ENCODE measurements at places on chromosomes 13 and 19.

DNA sequence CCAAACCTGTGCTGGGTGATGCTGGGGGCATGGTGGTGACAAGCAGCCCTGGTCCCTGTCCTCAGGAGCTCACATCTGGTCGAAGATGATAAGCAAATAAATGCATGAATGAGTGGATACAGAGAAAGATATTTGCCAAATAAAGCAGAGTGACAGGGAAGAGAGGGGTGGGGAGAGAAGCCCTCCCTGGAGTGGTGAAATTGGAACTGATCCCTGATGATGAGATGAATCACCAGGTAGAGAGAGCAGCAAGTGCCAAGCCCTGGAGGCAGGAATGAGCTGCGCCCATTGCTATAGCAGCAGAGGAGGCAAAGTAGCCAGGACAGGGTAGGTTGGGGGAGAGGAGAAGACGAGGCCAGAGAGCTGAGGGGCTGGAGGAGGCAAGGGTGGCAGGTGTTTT is 13.7 kb downstream of the FXYD5 start:
- no peak for DNase-seq

DNA sequence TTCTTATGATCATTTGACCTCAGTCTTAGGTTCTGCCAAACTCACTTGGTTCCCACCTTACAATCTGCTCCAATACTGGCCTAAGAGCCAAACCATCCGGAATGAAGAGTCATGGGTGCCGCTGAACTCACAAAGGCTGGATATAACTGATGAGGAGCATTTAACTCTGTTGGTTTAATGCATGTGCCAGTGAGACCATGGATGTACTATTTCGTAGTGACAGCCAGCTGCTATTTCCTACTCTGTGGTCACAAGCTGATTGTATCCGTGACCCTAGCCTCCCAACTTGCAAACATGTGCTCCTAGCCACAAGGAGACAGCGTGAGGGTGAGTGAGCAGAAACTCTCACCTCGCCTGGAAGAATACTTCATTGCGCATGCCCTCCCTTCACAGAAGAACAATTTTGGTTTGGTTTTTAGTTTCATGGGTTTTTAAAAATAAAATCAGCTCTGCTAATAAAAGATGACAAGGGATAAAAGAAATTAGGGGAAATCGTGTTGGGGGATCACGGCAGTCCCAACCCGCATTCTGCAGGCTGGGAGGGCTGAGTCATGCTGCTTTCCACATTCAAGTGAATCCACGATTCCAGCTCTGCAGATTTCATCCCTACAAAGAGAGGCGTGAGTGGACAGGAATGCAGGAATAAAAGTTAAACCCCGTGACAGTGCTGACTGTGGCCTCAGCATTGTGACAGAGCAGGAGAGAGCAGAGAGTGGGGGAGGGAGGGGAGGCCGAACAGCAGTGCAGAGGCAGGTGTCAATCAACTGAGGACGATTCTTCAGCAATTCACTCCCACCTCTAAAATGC is 66.8 kb upstream of the RAP2A start:
- DNase-seq = peak; percentile 45

DNA sequence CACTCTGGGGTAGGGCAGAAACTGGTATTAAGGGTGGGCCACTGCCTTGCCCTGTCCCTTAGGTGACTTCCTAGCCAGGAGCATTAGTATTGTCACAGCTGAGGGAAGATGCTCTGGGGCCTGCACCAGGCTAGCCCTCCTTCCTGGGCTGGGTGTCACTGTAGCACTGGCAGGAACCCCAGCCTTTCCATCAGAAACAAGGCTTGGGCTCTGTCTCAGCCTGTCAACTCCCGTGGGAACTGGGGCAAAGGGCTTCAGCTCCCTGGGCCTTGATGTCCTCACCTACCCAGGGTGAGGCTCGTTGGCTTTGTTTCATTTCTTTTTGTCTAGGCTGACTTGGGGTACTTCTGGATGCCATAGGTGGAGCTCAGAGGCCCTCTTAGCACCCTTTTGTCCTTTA is 18.0 kb downstream of the PAF1 start:
- DNase-seq = no peak

DNA sequence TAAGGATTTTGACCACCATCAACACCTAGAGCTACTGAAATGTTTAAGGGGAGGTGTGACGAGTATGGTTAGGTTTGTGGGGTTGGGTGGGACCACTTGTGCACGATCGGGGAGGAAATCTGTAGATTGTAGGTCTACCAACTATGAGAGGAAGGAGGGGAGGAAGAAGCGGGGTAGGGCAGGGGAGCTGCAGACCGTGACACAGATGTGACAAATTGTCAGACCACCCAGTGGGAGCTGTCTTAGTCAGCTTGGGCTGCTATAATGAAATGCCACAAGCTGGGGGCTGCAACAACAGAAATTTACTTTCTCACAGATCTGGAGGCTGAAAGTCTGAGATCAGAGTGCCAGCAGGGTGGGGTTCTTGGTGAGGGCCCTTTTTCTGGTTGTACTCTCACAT is 62.2 kb upstream of the ARGLU1 start:
- no peak for DNase-seq

DNA sequence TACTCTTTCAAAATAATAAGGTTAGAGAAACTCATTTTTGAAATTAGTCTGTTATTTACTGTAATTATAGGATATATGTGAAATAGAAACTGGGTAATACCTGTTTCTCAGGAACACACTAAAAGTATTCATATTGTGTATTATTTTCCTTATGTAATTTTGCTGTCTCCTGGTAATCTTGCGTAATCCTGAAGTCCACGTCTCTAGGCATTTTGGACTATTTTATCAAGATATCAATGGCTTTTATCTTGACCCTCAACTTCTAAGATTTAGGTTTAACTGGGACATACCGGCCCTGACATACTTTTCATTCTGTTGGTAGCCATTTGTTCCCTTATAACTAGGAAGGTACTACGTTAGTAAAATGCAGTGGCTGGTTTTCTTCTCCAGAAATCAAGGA is 80.3 kb downstream of the PAN3 start:
- no peak for DNase-seq

GRCh38 chr19:46970815-46971214 is 48.8 kb upstream of the NPAS1 start:
- DNase-seq = no peak

DNA sequence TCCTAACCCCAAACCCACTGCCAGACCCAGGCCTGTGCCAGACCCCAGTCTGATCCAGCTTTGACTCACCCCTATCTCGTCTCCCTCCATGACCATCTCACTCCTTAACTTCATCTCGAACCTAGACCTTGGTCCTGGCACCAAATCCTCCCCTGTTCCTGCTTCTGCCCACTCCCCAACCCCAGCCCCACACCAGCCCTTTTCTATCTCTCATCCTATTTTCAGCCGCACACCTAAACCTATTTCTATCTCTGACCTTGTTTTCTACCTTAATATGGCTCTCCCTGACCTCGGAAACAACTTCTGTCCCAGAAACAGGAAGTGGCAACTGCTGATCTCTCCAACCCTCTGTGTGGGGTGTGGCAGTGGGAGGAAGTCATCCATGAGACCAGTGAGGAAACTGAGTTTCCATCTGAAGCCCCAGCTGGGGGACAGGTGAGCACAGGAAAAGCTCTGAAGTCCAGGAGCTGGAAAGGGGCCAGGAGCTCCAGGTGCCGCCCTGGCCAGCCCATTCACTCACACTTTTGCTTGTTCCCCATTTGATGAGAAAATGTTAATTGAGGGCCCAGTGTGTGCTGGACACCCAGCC is 13.7 kb downstream of the PTH2 start:
- no peak for DNase-seq

DNA sequence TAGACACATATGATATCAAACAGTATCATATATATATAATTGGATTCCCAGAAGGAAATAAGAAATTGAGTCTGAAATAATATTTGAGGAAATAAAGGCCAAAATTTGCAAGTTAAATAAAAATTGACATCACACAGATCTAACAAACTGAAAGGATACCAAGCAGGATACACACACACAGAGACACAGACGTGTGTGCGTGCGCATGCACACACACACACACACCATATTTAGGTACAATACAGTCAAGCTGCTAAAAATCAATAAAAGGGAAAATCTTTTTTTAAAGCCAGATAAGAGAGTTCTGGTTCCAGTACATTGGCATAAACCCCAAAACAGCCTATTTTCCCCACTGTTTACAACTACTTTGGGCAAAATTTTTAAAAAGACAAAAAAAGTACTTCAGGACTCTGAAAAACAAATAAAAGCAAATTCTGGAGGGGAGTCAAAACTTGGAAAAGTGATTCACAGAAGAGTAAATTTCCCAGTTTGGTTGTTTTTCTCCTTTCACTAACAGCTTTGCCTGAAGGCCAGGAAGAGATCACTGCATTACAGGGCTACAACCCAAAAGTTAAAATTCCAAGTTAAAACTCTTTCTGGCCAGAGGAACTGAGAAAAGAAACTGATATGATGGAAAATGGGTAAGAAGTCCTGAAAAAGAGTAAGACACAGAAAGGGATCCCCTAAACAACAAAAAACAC is 16.2 kb downstream of the MYCBP2 start:
- no peak for DNase-seq

Measured in COLO829 (cell line).